Stimulated activated CD4-positive, alpha-beta T cell treated with anti-CD3 and anti-CD28 coated beads, Interleukin-1b, Interleukin-23, amount 100 ng/mL, for 24 hours (primary cell): ENCODE measurements at places on chromosomes 4 and X.

DNA sequence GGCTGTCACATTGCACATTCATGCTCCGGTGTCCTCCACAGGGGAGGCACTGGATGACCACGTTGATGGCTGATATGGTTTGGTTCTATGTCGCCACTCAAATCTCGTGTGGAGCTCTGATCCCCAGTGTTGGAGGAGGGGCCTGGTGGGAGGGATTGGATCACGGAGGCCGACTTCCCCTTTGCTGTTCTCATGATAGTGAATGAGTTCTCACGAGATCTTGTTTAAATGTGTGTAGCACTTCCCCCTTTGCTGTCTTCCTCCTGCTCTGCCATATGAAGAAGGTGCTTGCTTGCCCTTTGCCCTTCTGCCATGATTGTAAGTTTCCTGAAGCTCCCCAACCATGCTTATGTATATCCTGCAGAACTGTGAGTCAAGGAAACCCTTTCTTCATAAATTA, 22.3 kb upstream of the NAT8L start:
- no peak for DNase-seq

DNA sequence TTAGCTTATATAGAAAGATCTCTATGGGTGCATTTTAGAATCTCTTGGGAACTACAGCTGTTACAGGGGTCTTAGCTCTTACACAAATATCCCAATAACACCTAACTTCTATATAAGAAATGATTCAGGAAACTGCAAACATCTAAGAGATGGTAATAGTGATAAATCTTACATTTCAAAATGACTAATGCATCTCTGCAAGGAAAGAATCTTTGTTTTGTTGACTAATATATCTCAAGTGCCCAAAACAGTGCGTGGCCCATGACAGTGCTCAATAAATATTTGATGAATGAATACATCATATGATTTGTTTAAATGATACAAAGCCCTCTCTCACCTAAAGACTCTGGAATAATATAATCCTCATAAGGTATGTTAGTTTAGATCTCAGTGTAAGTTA, 47.5 kb downstream of the CENPE start:
- no peak for DNase-seq

GRCh38 chr4:110865611-110866259, 242.9 kb upstream of the PITX2 start:
- no peak for DNase-seq

GRCh38 chrX:30592831-30593230, 15.3 kb upstream of the TASL start:
- DNase-seq, result no peak

DNA sequence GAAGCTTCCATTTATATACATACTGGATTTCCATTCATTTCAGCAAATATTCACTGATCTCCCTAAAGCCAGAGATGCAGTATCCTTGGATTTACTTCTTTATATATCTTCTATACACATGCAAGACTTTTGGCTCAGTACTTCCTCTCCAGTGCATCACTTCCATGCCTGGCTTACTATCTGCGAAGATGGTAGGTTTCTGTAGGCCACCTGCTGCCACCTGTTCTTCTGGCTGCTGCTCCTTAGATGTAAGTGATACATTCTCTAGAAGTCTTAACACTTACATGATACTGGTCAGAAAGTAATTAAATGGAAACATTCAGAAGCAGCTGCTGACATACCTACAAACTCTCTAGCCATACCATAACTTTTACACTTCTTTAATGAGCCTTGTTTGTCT, 48.9 kb downstream of the TBC1D9 start:
- DNase-seq, result no peak

GRCh38 chr4:54315561-54316538, 86.8 kb downstream of the PDGFRA start:
- DNase-seq, result no peak

DNA sequence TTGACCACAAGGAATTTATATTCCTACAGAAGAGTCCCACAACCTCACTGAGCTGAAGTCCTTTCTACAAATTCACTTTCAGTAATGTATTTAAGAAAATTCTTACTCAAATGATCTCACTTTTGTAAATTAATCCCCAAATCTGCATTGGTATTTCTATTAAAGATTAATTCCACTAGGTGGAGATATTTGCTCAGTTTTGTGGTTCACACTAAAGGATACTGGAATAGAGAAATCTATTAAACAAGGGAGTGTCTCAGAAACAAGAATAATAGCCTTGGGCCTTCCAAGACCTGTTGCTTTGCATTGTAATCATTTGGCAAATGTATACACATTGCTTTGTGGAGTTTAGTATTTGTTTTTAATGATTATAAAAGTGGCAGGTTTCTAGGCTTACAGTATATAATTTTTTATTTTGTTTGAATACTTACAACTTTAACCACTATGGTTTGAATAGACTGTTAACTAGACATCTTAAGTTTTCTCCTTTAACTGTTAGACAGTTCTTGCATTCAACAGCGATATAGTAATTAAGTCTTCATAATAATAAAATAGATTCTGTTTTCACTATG, 25.9 kb downstream of the CFAP299 start:
- DNase-seq, result no peak

DNA sequence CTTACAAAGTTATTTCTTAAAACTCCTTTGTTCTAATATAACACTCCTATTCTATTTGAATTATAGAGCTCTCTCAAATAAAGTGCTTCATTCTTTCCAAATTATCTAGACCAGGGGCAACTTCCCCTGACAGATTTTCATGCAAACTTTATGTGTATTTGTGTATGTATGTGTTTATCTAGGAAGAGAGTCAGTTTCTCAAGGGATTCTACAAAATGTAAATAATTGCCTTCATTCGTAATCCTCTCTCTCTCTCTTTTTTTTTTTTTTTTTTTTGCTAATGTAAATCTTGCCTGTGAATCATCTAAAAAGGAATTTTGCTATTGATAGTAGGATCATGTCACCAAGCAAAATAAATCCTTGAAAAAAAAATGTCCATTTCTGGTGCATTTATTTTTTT, 38.9 kb upstream of the RBPJ start:
- no peak for DNase-seq

DNA sequence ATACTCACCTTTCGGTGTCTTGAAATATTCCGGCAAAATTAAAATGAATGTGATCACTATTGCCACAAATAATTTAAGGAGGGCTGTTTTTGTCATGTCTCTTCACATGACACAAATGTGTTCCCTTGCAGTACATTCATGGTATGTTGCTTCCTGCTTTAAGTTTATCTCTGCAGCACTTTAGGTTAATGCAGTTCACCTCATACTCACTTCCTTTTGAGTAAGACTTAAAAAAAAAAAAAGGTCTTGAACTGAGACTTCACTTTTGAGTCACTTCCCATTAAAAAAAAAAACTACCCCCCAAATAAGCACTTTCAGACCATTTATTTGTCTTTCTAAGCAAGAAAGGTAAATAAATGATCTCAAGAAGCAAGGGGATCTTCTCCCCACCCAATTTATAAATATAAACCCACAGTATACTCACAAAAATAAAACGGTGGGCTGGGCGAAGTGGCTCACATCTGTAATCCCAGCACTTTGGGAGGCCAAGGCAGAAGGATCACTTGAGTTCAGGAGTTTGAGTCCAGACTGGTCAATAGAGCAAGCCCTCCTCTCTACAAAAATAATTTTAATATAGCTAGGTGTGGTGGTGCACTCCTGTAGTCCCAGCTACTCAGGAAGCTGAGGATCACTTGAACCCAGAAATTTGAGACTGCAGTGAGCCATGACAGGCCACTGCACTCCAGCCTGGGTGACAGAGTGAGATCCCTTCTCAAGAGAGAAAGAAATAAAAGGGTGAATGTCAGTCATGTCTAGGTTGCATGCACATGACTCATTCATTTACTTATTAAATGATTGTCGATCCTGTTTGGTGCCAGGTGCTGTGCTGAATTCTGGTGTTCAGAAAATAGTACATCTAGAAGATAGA, at the start of gene TMEM156:
TSS of gene TMEM156 (minus strand) at position 192 of the 868 bp plus-strand sequence. CDS start at position 96, 96 bp downstream.
- no peak for DNase-seq

DNA sequence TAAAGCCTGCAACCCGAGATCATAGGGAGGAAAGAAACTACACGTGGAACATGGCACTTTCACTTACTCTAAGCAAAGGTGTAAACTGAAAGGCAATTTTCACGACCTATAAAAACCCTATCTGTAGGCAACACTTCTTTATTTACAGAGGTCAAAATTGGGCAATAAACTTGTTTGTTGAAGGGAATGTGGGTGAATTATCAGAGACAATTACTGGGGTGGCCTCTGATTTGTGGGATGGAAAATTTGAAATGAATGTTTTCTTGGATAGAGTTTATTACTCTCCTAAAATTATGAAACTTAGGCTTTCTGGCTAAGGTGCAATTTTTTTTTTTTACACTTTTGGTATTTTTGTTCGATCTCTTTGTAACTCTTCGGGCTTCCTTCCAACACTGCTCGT, 734.1 kb upstream of the TENM3 start:
- DNase-seq, result no peak

DNA sequence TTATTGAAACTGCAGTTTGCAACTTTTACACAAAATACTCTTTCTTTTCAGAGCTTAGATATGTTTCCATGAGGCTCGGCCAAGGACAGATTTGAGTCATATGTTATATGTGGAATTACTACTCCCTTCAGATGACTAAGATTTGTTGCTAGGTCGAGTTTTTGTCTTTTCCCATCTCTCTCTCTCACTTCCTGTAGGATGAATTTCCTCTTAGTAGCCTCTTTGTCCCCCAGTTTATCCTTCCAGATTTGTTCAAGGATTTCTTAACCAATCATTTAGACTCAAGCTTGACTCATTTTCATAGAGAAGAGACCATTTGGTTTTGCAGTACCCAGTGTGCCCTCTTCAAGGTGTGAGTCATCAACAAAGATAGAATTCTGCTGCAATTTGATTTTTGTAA, 209.2 kb downstream of the GLUD2 start:
- DNase-seq, result no peak

DNA sequence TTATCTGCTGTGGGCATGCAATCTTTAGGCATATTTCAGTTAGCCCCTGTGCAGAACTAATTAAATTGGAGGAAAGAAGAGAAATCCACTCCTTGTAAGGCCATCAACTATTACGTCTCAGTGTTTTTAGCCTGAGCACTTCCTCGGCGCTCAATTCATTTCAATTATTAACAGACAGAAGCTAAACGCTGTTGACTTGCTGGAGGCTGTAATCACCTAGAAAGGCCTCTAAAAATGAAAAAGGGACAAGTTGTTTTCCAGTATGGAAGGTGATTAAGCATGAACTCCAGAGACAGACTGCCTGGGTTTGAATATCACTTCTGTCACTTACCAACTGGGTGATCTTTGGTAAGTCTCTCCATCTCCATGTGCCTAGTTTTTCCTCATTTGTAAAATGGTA, 59.6 kb downstream of the LEF1 start:
- DNase-seq, result no peak

DNA sequence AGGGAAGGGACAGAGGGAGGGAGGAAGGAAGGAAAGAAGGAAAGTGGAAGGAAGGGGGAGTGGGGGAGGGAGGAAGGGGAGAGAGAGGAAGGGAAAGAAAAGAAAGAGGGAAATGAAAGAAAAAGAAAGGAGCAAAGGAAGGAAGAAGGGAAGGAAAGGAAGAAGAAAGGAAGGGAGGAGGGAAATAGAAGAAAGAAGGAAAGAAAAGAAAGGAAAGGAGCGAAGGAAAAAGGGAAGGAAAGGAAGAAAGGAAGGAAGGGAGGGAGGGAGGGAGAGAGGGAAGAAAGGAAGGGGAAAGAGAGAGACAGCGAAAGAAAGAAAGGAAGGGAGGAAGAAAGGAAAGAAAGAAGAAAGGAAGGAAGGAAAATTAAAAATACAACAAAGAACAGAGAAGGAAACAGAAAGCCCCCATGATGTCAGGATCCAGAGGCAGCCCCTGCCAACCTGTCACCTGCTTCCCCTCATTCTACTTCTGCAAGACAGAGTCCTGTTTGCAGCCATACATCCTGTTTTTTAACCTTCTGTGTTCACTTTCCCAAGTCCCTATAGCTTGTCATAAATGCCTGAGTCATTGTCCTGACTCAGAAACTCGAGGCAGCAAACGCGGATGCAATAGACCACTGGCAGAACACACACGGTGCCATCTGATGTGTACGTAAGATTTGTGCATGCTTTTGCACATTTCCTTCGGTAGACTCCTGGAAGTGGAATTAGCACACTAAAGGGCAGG, 77.0 kb upstream of the C4orf50 start:
- no peak for DNase-seq

- DNase-seq, result no peak
Measured at GRCh38 chr4:112823156-112823555, 186.2 kb downstream of the LARP7 start.

DNA sequence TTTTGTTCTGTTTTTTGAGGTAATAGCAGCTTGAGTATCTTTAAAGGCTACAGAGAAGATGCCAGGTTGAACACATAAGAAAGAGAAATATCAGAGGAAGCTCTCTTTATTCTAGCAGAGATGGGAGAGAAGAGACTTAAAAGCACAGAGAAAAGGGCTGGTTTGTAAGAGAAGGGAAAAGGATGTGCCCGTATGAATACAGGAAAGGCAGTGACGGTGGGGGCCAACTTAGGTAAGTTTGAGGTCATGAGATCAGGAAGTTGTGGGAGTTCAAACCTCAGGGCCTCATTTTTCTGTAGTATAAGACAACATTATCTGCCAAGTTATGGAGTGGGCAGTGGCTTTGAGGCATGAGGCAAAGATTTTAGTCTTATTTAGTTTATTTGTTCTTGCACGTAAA, 121.3 kb upstream of the S100G start:
- peak; percentile 0 for DNase-seq

- no peak for DNase-seq
Measured at GRCh38 chrX:42946544-42947194, 168.7 kb upstream of the PPP1R2C start.

- DNase-seq, result no peak
Measured at GRCh38 chr4:153579872-153580271, 104.2 kb upstream of the TLR2 start.

DNA sequence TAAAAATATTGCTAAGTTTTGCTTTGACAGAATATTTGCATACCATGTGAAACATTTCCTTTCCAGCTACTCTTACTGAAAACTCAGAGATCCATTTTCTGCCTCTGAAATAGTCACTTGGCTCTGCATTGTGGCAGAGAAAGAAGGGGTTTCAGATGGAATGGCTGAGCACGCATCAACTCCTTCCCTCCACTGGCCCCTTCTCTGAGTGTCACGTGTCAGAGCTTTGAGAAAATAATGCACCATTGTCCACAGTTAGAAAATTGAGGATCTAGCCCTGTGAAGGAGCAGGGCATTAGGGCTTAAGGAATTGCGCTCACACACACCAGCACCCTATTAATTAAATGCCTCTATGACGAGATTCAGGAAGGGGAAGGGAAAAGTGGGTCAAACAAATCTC, 78.8 kb upstream of the FAT4 start:
- no peak for DNase-seq

DNA sequence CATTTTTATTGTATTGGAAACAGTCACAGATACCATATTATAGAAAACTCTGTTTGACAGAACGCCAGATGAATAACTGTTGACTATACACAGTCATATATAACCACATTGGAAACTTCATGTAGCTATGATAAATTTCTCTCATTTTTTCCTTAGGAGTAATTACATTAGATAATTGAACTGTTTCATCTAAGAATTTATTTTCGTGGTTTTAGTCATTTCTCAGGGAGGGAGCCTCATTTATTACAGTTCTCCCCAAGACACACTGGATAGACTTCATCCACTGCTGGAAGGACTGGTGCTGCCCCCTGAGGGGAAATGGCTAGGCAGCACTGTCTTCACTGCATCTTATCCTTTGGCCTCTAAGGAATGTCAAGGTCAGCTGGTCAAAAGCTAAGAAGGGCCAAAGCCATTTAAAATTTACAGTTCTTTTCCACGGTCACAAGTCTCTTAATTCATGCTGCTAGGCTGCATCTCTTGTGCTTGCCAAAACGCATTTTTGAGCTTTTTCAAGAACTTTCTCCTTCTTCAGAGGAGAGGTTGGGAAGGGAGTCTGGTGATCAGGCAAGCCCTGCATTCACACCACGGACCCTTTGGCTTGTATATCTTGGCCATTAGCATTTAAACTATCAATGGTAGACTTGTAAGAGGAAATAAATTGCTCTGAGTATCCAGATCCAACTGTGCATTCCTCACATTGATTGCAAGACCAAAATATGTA, 145.1 kb downstream of the CBR4 start:
- no peak for DNase-seq
